CD4-positive, alpha-beta T cell treated with Interleukin-15 for 1 hour (primary cell): ENCODE measurements at places on chromosomes 3 and 15.
A peak's percentile ranks its signal among the peaks of the same experiment; 100 is the strongest.

GRCh38 chr15:20643829-20644425 lies 102.3 kb upstream of the GOLGA6L6 start:
- DNase-seq = no peak

DNA sequence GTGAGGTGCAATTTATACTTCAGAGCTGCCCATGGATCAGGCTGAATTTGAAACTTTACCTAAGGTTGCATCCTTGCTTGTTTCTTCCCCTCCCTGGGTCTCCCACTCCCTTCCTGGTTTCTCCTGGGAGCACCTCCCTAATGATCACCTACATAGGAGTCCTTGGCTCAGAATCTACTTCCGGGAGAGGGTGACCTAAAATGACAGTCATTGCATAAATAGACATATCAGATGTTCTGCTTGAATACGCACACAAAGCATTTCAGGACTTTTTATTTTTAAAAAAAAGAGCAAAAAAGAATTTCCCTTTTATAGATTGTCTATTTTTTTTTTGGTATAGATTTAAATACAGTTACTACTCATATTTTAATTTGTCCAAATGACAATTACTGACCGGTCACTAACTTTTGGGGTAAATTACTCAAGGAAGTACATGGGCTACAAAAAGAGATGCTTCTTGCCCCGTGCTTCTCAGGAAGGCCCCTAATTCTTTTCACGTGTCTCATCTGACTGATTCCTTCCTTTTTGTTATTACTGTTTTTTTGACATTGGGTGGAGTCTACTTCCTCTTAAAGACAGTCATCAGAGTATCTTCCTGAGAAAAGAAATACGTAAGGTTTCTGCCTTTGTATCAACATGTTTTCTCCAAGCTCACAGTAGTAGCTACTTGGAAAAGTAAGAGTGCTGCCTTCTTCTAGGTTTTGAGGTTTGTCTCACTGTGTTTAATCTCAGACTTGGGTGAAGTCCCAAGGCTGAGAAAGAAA lies 4.9 kb upstream of the MYZAP start:
- peak; percentile 29 for DNase-seq

- no peak for DNase-seq
These were observed 2.3 kb upstream of the INSYN1 start for GRCh38 chr15:73755481-73755880.

DNA sequence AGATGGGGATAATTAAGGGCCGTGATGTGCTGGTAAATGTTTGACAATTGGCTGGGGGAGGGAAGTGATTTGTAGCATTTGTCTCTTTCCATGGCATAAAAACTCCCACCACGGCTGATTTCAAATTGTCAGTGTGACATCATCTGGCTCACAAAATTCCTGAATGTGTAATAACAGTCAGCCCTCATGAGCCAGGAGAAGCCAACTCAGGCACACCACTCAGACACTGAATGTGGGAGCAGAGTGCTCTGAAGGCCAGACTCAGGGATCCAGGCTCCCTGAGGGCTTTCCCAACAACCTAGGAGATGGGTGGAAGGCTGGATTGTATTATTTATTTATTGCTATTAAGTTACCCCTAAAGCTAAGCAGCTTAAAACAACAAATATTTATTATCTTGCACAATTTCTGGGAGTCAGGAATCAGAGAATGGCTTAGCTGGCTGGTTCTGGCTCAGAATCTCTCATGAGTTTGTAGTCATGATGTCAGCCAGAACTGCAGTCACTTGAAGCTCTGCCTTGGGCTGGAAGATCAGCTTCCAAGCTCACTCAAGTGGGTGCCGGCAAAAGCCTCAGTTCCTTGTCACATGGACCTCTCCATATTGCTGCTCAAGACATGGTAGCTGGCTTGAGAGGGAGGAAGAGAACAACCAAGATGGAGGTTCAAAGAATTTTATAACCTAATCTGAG lies 6.5 kb upstream of the CPEB1 start:
- DNase-seq = no peak

DNA sequence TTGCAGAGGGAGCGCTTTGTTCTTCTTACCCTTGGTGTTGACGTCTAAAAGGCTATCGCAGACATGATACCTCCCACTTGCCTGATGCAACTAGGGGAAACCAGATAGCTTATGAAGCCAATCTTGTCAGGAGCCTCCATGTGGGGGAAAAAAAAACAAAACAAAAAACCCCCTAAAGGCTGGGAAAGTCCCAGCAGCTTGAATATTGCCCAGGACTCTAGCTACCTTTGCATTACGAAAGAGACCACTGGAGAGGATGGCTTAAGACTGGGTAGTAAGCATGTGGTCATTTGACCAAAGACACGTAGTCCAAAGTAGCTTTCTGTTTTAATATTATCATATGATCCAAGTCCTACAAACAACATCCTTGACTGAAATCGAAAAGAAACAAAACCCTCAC lies 120.7 kb upstream of the WNT5A start:
- no peak for DNase-seq

GRCh38 chr3:126971891-126972351 lies 11.0 kb upstream of the PLXNA1 start:
- DNase-seq = no peak

DNA sequence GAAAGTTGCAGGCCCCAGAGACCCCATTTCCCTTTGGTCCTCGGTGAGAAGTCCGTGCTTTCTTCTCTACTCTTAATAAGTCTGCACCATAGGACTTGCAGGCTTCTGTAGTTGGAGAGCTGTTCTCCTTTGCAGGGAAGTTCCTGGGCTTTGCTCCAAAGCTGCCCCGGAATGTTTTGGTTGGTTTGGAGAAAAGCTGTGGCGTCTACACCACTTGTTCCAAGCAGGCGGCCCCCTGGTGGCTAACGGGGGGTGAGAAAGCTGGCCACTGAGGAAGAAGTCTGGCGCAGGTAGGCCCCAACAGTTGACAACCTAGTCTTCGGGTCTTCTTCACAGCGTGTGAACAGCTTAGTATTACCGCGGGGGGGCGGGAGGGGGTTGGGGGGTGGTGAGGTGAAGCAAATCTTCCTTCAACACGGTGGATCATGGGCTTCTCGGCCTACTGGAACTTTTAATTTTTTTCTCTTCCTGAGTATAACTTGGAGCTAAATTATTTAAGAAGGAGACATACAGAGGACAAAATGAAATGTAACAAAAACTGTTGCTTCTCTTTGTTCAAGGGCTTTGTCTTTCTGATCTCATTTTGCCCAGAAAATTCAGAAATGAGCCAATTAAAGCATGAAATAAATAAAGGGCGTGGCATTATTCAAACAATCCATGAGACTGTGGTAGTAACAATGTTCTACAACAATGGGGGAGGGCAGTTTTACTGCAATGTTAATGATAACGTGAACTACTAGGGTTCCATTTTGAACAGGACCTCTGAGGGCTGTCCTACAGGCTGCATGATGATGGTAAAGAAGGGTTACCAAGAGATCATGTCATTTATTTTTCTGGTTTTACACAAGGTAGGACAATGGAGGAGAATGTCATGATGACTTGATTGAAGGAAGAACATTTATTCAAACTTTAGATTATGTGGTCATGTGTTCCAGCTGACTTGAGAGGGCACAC lies 2.2 kb upstream of the THRB start:
- no peak for DNase-seq

DNA sequence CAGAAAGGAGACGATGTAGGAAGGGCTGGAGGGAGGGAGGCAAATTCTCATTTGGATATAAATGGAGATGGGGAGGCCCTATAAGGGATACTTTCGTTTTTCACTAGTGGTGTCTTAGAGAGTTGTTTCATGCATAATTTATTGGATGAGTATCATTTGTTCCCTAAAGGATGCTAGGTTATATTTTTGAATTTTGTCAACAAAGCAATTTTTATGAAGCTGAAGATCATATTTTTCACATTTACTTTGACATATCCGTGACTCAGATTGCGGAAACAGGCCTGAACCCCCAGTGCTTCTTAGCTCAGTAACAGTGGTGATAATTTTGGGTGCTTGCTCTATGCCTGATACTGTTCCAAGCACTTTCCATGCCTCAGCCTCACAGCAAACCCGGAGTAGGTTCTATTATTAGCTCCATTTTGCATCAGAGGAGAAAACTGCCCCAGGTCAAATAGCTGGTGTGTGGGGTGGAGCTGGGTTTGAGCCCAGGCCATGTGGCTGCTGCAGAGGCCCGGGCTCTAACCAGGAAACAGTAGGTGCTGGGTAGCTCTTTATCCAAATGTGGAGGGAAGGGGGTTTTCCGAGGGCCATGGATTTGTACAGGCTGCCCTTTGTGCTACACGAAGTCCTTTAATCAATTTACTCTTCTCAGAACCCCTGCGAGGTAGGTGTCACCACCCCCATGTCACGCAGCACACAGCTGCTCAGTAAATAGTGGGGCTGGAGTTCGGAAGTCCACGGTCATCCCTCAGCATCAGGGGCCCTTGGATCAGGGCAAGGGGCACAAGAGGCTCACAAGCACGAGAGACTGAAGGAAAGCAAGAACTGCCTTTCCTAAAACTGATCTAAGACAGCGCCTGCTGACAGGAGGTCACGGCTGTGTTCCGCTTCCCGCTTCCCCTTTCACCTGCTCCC lies 99.1 kb downstream of the SLC49A4 start:
- DNase-seq = no peak

DNA sequence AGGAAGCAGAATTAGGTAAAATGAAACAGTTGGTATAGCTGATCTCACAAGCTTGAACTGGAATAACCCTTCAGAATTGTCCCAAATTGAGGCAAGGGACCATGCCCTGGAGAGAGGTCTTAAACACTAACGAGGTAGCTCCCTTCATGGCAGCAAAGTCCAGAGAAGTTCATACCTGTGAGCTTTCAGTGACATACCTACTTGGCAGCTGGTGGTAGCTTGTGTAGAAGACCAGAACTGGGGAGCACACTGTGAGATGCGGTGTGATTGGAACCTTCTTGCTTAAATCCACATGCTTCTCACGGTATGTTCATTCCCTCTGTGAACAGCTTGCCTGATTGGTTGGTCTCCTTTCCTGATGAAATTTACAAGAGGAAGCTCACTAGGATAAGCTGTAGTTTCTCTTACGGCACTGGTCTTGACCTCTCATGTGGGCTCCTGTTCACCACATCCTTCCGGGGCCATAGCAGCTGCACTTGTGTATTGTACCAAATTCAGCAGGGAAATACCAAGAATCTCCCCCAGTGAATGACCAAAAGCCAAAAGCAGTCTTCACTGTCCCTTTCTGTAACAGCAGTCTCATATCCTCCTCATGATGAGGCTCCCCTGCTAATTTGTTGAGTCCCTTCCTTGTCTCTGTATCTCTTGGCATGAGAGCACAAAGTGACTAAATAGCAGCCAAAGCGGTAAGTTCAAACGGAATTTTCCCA lies 483.7 kb upstream of the FRG2C start:
- no peak for DNase-seq

DNA sequence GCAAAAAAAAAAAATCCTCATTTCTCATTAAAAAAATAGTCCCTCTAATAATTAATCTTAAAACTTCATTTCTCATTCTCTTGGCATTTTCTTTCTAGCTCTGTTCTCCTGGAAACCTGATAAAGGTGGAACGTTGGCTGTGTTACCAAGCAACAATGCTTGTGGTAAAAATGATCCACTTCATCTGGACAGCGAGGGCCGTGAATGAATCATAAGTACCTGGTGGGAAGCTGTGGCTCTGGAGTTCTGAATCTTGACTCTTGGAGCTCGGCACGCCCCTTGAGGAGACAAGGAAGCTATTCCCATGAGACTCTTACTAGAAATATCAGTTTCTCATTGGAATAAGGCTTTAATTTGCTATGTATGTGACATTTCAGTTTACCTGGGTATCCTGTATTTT lies 32.5 kb downstream of the BCL2L10 start:
- DNase-seq = no peak
